ENCODE measurements at places on chromosomes 2 and 18. TPM values are rescaled to one million over a fixed set of nuclear protein-coding genes. Genes with fewer than 3 reads are reported as not detected.

- DNase-seq = no peak
These were observed 39.7 kb upstream of the GRP start for GRCh38 chr18:59180150-59180845.

GRCh38 chr2:232142049-232142448 lies 180.5 kb downstream of the DIS3L2 start:
- no peak for DNase-seq

- no peak for DNase-seq
These were observed 60.6 kb downstream of the SLC4A3 start for GRCh38 chr2:219687882-219688559.

VWC2L gene
- total RNA-seq = not detected

GRCh38 chr2:20222769-20223406 lies 2.0 kb downstream of the SDC1 start:
- no peak for DNase-seq

DNA sequence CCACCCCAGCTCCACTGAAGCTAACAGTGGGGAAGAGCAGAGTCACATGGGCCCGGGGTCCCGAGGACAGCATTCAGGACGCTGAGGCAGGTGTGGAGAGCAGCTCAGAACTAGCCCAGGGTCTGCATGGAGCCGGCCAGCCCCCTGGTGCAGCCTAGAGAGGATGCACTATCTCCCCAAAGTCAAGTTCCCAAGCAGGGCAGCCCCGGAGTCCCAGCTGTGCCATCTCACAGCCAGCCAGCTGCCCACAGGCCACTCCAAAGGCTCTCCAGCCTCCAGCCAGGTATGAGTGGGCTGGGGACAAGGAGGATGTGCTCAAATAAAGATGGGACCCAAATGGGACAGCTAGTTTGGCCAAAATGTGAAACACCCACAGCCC lies 41.0 kb downstream of the BIN1 start:
- DNase-seq = no peak

NEU2 gene
- total RNA-seq = not detected

ERFE gene
- total RNA-seq = 0.35 TPM

PLB1 gene
- total RNA-seq = 7.2 TPM

CCL20 gene
- 1.0 TPM for total RNA-seq

ALLC gene
- total RNA-seq = 0.81 TPM

DNA sequence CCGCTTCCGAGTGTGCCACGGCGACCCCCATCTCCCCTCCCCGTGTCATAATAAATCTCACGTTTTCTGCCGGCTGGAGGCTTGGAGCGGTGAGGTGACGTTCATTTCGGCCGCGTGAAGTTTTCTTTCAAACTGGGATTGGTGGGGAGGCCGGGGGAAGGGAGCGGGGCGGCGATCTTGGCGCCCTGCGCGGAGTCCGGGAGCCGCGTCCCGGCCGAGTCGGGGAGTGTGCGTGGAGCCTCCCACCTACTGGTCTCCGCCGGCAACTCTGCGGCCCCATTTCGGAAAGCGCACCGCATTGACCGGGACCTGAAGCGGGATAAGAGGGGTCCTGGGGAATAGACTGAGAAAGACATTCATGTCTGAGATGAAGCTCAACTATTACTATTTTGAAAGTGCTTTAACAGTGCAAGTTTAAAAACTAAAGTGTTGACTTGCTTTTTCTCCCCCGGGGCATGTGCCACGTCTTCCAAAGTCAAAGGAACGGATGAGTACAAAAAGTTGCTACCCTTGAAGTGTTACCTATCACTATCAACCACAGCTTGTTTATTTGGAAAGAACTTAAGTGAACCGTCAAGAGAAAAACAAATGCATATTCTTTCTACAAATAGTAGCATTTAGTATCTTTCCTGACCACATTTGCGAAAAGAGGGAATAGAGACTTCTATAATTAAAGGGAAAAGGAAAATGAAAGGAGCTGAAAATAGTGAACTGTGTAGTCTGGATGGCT lies 818 bp upstream of the IKZF2 start:
- DNase-seq = peak; percentile 53

- no peak for DNase-seq
These were observed 49.3 kb upstream of the ZNF385B start for GRCh38 chr2:179910735-179911113.

- DNase-seq = no peak
These were observed 23.3 kb upstream of the LMAN1 start for GRCh38 chr18:59382383-59382782.

DNA sequence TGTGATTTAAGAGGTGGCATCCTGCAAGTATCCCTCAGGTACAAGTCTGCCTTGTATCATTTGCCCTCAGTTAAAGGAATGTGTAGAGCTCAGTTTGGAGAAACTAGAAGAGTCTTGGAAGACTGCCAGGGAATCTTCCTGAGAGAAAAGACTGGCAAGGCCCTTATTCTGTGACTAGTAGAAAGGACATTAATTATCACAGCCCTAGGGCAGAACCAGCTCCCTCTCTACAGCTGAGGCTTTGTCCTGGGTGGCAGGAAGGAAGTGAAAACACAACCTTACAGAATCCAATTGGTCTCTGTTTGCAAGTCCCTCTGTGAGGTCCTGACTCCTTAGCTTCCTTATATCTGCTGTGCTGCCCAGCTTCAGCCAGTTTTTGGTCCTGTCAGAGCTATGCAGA lies 385.9 kb upstream of the CYRIA start:
- DNase-seq = no peak

- DNase-seq = peak; percentile 58
These were observed 37.8 kb downstream of the PCBP1 start for GRCh38 chr2:70124983-70125480.

DNA sequence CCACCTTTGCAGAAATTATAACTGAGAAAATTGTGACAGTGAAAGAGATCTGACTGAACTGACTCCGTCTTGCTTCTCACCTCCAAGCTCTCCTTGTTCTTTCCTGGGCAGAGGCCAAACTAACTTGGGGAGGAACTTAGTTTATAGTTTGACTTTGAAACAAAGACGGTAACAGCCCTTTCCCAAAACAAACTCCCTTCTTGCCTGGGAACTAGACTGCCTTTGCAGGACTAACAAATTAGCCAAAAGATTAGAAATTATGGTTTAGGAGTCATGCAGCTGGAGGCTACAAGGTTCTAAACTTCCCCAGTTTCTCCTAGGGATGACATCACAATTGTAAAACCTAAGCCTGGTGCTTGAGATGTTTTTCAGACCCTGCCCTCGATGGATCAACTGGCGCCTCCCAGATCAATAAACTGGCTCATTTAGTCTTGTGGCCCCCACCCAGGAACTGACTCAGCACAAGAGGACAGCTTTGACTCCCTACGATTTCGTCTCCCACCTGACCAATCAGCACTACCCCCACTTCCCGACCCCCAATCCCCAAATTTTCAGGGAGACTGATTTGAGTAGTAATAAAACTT lies 137.7 kb downstream of the ALPK2 start:
- DNase-seq = peak; percentile 59

DNA sequence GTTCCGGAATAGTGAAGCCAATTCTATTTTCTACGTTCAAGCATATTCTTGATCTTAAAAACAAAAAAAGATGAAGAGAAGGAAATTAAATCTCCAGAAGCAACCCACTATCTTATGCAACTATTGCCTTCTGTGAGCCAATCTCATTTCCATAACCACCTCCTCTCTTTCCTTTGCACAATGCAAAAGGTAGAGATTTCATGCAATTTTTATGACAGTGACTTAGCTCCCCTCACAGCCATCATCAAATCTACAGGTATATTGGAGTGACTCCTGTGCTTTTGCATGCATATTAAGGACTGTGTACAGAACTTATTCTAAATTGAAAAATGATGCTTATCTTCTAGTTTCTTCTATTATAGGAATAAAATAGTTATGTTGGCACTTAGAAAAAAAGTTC lies 191.8 kb downstream of the DCC start:
- DNase-seq = no peak

DNA sequence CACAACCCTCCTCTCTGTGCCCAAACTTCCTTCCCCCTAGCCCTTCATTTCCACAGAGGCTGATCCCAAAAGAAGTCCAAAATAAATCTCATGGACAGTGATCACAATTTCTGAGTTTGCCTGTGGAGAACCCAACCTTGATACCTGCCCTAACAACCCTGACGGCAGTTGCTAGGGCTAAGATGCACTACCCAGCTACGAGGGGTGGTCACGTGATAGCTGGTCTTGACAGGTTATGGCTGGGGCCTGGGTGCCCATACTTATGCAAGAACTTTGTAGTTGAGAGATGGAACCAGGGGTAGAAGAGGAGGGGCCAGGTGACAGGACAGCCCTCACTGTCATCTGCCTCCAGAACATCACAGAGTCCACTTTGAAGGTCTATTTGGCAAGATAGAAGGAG lies 147.9 kb downstream of the AKAIN1 start:
- no peak for DNase-seq

- DNase-seq = no peak
These were observed 21.3 kb upstream of the ACKR3 start for GRCh38 chr2:236548179-236548921.

DNA sequence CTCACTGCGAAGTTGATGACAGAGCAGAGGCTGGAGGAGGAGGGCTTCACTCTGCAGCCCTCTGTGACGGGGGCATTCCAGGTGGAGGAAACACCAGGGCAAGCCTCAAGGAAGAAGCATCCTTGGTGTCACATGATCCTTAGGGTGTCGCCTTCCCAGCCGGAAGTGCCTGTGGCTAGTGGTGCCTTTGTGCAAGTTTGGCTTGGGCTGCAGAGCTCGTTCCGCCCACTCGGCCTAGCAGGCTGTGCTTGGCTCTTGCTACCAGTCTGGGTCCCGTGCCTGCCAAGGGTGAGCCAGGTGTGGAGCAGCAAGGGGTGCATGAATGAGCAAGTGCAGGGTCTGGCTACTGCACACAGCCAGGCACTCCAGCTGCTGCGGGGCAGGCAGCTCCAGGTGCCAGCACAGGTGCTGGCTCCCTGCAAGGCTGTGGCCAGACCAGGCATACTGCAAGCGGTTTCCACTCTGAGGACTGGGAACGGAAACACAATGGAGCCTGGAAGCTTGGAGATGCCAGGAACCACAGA lies 325.3 kb upstream of the SMIM21 start:
- no peak for DNase-seq

- DNase-seq = no peak
These were observed 99.1 kb upstream of the ARHGAP15 start for GRCh38 chr2:143030127-143030526.

DNA sequence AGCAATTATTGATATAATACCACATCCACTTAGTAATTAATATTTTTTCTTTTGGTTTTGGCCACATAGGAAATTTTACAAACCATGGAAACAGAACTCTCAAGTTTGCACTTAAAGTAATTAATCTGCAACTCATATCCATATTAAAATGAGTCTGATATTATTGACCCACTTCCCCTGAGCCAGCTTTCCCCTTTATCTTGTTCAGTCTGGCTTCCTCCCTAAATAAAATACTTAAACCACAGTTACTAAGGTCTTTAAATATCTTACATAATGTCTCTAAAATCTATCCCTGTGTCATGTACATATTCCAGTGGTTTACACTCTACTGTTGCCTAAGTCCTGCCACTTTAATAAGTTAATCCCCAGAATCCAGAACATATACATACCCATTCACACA lies 564.9 kb upstream of the FSHR start:
- no peak for DNase-seq

KCNK3 gene
- 9.1 TPM for total RNA-seq

GRCh38 chr2:159808032-159808425 lies 10.0 kb upstream of the CD302 start:
- DNase-seq = no peak

DNA sequence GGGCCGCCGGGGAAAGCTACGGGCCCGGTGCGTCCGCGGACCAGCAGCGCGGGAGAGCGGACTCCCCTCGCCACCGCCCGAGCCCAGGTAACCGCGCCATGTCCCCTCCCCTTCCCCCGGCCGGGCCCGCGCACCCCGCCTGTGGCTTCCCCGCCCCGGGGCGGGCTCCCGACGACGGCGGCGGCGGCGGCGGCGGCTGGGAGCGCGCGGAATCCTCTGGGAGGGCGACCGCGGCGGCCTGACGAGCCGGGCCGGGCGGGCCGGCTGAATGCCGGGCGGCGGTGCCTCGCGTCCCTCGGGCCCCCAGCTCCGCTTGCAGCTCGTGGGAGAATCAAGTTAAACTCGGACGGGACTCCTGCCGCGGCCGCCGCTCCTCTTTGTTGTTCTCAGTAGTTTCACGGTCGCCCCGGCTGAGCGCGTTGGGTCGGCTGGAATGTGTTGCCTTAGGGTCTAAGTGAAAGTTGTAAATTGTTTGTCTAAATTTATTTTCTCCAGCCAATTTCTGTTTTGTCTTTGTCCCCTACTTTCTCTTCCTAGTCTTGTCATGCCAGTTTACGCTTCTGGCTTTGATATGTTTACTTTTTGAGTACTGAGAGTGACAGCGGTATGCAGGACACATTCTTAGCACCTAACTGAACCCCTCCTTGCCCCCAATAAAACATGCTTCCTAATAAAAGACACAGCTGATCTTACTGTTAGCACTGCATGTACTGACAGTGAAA lies 685 bp downstream of the SMAD4 start:
- DNase-seq = peak; percentile 61

ZNF521 gene
- total RNA-seq = 14.6 TPM

DNA sequence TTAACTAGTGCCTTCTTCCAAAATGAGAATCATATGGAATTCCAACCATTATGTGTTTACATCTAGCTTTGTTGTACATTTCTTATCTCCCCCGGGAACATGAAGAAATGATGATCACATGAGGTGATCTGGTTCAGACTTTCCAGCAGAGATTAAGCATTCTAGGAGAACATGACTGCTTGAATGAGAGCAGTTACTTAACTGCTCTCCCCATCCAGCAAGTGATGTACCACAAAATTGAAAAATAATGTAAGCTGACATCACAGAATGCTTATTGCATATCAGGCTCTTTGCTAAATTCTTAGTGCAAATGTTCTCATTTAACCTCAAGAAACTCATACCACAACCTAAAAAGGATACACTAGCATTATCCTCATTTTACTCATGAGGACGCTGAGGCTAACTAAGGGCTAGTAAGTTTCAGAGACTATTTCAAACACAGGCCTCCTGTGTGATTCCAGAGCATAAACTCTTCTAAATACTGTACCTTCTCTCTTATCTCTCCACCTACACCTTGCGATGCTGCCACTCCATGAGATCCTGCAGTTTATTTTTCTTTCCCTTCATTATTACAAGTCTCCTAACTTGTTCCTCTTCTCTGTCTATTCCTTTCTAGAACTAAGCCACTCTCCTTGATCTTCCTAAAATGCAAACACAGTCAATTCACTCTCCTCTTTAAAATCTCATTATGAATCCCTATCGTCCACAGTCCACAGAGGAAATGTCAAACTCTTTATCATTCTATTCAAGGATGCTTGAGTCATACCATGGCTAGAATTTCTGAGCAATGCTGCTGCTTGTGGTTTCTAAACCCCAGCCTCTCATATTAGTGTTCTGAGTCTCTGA lies 1224.8 kb upstream of the ZEB2 start:
- DNase-seq = no peak

ZNF519 gene
- 9.3 TPM for total RNA-seq

DTNA gene
- total RNA-seq = 53.4 TPM

- DNase-seq = no peak
These were observed 527.2 kb downstream of the IRS1 start for GRCh38 chr2:226272435-226272834.

ELOA2 gene
- not detected for total RNA-seq

DSG4 gene
- total RNA-seq = not detected

GRCh38 chr2:15554525-15555218 lies 6.5 kb downstream of the NBAS start:
- DNase-seq = no peak

GRCh38 chr2:231761735-231762134 lies 19.3 kb downstream of the PDE6D start:
- no peak for DNase-seq

- no peak for DNase-seq
These were observed 499.0 kb upstream of the CHAC2 start for GRCh38 chr2:53268626-53269025.

- no peak for DNase-seq
These were observed 47.7 kb downstream of the ZC3H15 start for GRCh38 chr2:186533717-186534116.

EFR3B gene
- total RNA-seq = 1.8 TPM

OBSL1 gene
- total RNA-seq = 57.8 TPM
